Camera-type eye (tissue), 1 donor: ENCODE measurements at places on chromosomes 16 and 17. TPM values are rescaled to one million over a fixed set of nuclear protein-coding genes. Genes with fewer than 3 reads are reported as not detected.

Gene SHBG
- total RNA-seq = 1.3 TPM

Gene HEATR3
- 24.5 TPM for total RNA-seq

Gene FSCN2
- 7.9 TPM for total RNA-seq

Gene ATP1B2
- 62.5 TPM for total RNA-seq

Gene MSLN
- 19.4 TPM for total RNA-seq

Gene CA4
- 10.4 TPM for total RNA-seq

Gene ARHGDIG
- 10.5 TPM for total RNA-seq

Gene FOXO3B
- total RNA-seq = 21.5 TPM

Gene DPEP2
- 1.3 TPM for total RNA-seq

Gene MT1E
- 3.1 TPM for total RNA-seq
